CD4-positive, alpha-beta T cell treated with Interferon gamma for 1 hour (primary cell): ENCODE measurements at places on chromosomes 3 and 15.

- no peak for DNase-seq
Observed at GRCh38 chr3:64048631-64049061, 25.4 kb upstream of the PSMD6 start.

GRCh38 chr3:15601046-15601398, 347 bp downstream of the HACL1 start:
- DNase-seq = no peak

DNA sequence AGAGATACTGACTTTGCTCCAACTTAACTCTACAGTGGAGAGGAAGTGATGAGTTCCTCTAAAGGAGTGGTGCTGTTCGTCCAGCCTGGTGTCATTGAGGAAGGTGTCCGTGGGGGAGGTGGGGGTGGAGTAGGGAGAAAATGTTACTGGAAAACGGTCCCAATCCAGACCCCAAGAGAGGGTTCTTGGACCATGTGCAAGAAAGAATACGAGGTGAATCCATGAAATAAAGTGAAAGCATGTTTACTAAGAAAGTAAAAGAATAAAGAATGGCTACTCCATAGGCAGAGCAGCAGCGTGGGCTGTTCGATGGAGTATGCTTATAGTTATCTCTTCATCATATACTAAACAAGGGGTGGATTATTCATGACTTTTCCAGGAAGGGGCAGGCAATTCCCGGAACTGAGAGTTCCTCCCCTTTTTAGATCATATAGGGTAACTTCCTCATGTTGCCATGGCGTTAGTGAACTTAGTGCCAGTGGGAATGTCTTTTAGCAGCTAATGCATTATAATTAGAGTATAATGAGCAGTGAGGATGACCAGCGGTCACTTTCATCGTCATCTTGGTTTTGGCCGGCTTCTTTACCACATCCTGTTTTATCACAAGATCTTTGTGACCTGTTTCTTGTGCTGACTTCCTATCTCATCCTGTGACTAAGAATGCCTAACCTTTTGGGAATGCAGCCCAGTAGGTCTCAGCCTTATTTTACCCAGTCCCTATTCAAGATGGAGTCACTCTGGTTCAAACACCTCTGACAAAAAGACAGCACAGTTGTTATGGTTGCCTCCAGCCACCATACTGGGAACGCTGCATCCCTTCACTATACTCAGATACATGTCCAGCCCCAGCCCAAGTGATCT, 38.6 kb downstream of the CLEC3B start:
- peak; percentile 73 for DNase-seq

GRCh38 chr15:73436613-73437012, 6.4 kb upstream of the REC114 start:
- DNase-seq = no peak

DNA sequence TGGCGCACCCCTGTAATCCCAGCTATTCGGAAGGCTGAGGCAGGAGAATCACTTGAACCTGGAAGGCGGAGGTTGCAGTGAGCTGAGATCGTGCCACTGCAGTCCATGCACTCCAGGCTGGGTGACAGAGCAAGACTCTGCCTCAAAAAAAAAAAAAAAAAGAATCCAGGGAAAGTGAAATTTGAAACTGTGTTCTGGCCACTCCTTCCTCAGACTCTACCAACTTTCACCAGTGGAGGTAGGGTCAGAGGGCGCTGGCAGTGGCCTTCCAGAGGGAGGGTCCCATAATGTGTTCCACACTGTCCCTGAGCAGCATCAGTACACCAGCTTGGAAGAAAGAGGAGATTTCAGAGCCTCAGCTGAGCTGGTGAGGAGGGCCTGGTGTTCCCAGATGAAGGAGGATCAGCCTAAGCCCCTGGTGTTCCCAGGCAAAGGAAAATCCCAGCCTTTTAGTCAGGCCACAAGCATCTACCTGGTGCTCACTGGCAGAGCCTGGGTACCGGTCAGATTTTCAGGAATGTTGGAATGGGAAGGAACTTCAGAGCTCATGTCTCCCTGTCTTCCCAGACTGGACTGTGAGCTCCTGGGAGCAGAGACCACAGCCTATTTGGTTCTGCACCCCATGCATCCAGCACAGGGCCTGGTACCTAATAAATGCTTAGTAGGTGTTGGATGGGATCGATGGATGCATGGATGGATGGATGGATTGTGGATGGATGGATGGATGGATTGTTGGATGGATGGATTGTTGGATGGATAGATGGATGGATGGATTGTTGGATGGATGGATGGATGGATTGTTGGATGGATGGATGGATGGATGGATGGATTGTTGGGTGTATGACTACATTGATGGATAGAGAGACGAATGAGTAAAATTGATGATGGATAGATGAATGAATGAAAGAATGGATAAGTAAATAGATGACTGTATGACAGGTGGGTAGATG, 117.9 kb downstream of the CORO2B start:
- DNase-seq = no peak

- DNase-seq = no peak
Observed at GRCh38 chr3:47852604-47853602, 50.0 kb downstream of the DHX30 start.

- DNase-seq = peak; percentile 16
Observed at GRCh38 chr3:177624528-177625495, 427.5 kb upstream of the TBL1XR1 start.

DNA sequence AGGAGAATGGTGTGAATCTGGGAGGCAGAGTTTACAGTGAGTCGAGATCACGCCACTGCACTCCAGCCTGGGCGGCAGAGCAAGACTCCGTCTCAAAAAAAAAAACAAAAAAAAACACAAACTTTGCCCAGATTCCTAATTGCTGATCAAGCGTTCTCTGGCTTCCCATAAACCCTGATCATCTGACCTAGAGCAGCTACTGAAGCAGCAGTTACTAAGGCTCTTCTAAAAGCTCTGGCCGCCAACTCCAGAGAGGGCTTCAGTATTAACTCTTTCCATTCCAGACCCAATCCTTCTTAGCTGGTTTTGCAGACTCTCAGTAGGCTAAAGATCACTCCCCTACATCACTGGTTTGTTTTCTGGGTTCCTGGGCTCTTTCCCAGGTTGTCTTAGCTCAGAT, 201.6 kb downstream of the IGSF11 start:
- DNase-seq = no peak

GRCh38 chr15:65101891-65102708, 12.9 kb downstream of the UBAP1L start:
- no peak for DNase-seq

GRCh38 chr3:5072100-5072816, 49.8 kb upstream of the ARL8B start:
- DNase-seq = no peak

GRCh38 chr3:157588386-157589060, 85.3 kb upstream of the VEPH1 start:
- DNase-seq = no peak

DNA sequence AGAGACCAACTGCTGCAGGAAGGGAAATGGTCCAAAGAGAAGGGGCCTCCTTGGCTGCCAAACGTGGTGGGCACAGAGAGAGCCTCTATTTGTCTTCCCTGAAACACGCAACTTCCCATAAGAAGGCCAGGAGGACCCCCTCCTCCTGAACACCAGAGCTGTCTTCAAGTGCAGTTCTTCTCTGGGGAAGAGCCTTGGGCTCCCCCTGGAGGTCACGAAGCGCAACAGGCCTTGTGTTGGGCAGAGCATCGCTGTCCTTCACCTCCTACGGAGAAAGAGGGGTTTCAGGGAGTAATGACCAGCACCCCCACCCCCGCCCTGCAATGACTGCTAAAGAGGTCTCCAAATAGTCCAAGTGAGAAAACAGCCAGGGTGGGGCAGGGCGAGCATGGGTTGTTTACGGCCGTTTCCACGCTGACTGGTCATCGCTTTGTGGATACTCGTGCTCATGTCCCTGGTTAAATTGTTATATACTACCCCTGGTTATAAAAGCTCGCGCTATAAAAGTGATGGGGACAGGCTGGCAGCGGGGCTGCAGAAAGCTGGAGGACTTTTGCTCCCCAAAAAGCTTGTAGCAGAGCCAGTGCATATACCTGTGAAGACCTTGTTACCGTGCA, 397.5 kb upstream of the ATP10A start:
- no peak for DNase-seq

GRCh38 chr3:111545349-111545748, 3.4 kb downstream of the CD96 start:
- DNase-seq = no peak

GRCh38 chr3:5133239-5134018, 11.3 kb downstream of the ARL8B start:
- DNase-seq = no peak

DNA sequence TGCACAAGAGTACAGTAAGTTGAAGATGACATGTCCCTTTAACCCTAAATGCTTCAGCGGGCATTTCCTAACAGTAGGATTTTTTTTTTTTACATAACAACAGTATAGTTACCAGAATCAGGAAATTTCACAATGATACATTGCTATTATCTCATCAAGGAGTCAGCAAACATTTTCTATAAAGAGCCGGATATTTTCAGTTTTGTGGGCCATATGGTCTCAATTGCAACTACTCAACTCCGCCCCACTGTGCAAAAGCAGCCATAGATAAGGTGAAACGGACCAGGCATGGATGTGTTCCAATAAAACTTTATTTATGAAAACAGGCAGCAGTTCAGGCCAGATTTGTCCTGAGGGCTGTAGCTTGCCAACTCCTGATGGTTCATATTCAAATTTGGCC, 130.6 kb downstream of the SMAD6 start:
- DNase-seq = no peak

DNA sequence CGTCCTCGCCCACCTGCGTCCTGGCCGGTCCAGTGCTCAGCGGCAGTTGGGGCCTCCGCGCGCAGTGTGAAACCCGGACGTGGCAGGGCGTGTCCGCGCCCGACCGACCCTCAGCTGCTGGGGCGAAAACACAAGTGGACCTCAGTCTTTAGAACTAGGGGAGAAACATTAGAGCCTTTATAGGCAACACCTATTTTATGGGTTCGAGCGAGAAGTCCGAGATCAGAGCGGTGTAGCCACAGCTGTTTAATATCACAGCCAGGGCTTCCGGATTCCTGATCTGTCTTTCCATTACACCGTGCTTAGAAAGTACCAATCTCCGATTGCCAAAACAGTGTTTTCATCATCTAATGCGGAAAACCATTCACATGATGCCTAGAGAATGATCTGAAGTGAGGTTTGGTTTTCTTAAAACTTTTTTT, 506 bp downstream of the RAD51 start:
- DNase-seq = no peak

DNA sequence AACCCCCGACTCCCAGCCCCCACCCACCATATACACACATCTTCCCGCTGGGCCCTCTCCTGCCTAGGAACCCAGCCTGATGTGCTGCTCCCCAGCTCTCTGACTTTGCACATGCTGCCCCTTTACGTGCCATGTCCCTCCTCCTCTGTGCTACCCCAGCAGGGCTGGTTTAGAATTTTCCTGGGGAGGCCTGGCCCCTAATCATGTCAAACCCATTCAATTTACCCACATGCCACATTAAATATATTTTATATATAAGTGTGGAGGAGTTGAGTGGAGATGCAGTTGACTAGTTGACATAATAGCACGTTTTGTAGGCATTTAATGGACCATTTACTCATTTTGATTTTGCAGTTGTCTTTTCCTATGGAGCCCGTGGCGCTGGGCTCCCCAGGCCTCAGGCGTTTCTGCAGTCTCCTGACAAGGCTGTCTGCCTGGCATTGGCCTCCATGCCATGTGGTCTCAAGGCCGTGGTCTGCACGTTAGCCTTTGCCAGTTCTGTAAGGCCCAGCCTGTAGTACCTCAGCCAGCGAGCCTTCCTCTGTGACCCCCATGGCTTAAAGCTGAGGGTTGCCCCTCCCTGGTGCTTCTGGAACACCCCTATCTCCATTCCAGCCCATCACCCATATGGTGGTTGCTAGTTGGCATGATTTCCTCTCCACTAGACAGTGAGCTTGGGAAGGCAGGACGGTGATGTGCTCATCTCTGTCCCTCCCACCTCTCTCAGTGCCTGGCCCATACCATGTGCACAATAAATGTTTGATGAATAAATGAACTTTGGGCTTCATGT, 155.8 kb downstream of the TLE3 start:
- DNase-seq = no peak

DNA sequence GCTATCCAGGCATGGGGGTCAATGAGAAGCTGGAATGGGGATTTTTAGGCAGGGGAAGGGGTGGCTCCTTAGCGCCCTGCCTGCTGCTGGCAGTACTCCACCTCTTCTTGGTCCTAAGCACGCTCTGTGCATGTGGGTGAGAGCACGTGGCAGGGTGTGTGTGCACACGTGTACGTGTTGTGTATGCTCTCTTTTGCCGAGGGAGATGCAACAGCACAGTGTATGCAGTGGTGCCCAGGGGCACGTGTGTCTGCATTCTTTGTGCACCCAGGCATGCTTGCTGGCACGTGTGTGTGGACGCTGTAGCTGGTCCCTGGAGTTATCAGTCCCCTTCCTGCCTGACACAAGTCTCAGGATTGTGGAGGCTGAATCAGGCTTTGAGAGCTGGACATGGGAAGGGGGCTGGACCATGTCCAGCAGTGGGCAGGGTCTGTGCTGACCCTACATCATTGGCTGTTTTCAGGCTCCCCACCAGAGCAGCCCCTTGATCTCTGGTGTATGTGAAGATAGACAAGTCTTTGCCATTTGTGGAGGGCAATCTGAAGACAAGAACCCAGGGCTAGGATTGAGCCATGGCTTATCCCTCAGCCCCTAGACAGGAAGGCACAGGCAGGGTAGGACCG, 1.9 kb upstream of the CAMKV start:
- no peak for DNase-seq

GRCh38 chr3:11381563-11381962, 109.4 kb downstream of the ATG7 start:
- DNase-seq = no peak

- DNase-seq = no peak
Observed at GRCh38 chr3:177514611-177515499, 317.6 kb upstream of the TBL1XR1 start.

- no peak for DNase-seq
Observed at GRCh38 chr15:69045802-69046201, 31.3 kb downstream of the NOX5 start.

GRCh38 chr3:179608931-179609720, 4.5 kb downstream of the NDUFB5 start:
- no peak for DNase-seq

DNA sequence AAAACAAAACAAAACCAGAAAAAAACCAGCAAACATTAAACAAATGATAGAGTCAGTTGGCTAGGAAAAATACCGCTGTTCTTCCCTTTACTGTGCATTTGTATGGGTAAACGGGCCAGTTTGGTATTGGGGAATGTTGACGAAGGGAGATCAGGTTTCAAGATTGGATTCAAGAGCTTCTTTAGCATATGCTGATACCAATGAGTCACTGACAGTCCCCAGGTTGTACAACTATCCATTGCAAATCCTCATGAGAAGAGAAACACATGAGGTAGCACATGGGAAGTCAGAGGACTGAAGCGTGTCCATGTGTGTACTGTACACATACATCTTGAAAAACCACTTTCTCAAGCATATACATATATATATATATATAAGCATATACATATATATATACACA, 25.6 kb downstream of the TIGIT start:
- DNase-seq = no peak
